NCI-H69 (cell line): ENCODE measurements at places on chromosomes 3 and 15.

DNA sequence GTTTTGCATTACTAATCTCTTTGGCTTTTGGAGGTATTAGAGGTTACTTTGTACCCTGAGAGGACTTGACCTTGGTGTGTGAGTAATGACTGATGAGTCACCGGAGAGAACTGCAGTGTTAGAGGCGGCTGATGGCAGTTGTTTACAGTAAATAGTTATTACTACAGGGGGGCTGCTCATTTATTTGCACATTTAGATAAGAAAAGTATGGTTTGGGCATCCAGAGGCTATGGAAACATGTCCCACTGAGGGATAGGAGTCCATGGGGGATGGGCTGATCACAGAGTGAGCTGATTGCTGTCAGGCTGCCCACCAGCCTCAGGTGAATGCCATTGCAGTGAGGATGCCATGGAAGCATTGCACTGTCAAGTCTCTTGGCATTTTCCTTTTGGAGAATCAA lies 17.3 kb upstream of the STAC start:
- DNase-seq = no peak

DNA sequence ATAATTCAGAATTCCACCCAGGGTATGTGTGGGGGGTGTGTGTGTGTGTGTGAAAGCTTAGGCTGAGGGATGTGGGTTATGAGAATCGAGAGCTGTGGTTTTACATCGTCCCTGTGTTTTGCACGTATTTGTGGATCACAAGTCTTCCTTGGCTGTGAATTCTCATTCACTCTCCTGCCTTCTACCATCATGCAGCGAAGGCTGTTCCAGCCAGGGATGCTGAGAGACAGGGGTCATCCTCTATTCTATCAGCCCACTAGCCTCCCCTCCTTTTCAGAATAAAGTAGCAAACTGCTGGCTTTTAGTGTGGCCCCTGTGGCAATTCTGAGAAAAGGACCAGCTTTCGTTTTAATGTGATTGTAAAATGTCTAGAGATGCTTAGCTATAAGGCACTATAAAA lies 460.6 kb upstream of the NR2F2 start:
- no peak for DNase-seq

GRCh38 chr15:43270676-43271306 lies 4.1 kb upstream of the TGM5 start:
- no peak for DNase-seq

DNA sequence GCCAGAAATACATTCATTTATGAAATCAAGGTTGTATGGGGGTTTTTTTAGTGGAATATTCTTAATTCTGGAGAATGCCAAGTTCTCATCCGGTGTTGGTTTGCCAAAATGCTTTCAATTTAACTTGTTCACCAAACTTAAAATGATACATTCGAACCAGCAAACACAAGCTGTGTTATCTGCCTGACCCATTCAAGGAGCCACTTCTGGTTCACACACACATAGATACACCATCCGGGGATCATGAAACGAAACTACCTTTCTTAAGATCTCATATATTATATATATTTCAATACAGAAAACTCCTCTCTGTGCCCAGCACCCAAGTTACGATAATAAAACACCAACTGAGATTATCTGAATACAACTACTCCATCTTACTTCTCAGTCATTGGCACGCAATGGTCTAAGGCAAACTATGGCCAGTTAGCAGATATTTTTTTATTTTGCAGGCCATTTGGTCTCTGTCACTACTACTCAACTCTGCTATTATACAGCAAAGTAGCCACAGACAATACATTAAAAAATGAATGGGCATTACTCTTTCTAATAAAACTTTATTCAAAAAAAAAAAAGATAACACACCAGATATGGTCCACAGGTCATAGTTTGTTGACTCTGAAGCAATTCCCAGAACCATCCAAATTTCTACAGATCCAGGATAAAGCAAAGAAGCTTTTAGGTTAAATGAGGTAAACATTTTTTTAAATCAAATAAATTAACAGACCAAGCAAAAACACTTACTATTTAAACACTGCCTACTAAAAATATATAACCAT lies 89.6 kb downstream of the TBL1XR1 start:
- no peak for DNase-seq

DNA sequence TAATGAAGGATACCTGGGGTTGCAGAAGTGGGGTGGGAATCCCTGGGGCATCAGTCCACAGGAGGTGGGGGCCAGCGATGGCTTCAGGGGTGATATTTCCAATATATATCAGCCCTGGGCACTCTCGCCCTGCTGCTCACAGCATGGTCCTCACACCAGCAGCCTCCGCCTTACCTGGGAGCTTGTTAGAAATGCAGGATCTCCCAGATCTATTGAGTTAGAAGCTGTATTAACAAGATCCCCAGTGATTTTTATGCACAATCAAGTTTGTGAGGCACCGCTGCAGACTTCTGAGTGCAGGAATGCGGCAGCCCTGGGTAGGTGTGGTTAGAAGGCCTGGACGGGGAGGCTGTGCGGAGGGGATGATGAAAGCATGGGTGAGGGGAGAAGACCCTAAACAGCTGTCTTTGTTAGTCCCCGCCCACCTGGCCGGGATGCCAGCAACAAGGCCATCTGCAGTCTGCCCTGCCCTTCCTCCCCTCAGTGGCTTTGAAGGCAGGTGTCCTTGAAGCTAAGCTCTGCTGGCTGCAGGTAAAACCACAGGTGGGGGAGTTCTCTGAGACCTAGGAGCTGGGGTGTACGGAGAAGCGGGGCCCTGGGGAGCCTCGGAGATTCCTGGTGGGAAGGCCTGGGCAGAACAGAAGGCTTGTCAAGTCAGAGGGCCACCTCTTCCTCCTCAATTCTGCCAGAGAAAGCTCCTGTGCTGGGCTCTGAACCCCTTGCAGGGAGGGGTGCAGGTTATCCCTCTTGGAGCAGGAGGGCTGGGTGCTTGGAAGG lies 11.4 kb downstream of the FAM107A start:
- no peak for DNase-seq

DNA sequence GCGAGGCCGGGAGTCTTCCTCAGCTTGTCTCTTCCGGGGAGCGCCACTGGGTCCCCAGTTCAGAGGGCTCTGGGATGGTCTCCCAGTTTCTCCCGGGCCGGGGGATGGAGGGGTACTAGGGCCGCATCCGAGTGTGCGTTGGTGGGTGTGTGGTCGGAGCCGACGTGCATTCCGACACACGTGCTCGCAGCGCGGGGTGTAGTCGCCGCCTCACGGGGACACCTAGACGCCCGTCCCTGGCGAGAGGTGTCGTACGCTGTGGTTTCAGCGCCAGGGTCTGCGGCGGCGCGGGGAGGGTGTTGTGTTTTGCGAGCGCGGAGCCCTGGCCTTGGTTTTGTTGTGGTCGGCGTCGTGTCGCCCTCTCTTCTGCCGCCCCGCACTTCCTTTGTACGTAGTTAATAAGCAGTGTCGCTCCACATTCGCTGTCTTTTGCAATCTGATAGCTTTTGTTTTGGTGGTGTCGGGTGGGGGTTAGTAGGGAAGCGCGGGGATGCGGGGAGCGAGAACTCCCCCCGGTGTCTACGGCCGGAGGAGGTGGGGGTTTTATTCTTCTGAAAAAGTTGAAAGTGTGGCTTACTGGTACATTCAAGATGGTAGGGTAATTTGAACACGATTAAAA lies 2.2 kb downstream of the IGF1R start:
- DNase-seq = peak; percentile 63

GRCh38 chr3:152309031-152309430 lies 40.3 kb downstream of the MBNL1 start:
- DNase-seq = peak; percentile 9

DNA sequence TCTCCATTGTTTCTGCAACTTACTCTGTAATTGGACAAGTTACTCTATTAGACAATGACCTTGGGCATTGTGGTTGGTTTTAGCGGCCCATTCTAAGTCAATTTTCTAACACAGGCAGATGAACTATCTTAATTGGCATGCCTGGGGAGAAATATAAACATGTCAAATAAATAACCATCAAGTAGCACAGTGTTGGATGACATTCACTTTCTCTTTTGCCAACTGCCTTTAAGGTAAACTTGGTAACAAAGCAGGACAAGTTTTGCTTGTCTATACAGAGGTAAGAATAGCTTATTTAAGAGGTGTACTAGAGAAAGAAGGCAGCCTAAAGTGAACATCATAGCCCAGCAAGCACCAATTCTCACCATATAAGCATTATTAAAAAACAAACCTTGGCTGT lies 599.6 kb downstream of the GBE1 start:
- no peak for DNase-seq

GRCh38 chr15:71331173-71331572 lies 215.9 kb downstream of the THSD4 start:
- DNase-seq = no peak

GRCh38 chr3:15011174-15011573 lies 53.9 kb downstream of the MRPS25 start:
- DNase-seq = no peak

DNA sequence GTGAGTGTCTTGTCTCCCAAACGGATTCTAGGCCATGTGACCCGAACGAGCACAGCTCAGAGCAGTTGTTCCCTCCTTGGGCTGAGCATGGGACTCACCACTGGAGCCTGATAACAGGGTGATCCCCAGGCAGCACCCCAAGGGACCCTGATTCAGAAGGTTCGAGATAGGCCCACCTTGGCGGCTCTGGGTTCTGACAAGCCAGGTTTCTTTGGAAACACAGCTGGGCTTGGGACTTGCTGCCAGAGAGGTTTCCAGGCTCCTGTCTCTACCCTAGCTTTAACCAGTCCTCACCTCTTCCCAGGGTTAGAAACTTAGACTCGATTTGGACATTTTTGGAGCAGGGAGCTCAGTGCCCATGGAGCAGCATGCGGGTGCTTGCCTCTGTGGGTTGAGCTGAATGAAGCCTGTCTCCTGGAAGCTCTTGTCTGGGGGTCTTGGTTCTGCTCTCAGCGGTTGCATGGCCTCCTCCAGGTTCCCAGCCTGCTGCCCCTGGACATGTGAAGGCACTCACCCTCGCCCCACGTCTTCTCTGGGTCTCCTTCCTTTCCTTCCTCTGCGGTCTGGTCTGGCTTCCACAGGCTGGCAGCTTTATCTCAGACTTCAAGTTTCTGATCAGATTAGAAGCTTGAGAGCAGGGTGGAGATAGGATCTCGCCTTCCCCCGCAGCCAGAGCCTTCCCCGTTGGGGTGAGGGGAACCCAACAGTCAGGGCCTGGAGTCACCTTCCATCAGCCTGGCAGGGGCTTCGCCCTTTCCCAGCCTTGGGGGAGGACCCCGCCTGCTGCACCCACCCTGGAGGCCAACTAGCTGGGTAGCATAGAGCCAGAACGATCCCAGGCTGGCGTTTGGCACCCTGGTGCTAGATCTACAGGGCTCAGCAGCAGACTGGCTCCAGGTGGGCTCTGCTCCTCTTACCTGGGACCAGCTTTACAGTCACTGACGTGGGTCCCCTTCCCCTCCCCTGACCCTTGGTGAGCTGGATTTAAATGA lies 21.0 kb downstream of the PAQR5 start:
- no peak for DNase-seq

- no peak for DNase-seq
Observed at GRCh38 chr3:98780343-98780742, 17.2 kb downstream of the ST3GAL6 start.

DNA sequence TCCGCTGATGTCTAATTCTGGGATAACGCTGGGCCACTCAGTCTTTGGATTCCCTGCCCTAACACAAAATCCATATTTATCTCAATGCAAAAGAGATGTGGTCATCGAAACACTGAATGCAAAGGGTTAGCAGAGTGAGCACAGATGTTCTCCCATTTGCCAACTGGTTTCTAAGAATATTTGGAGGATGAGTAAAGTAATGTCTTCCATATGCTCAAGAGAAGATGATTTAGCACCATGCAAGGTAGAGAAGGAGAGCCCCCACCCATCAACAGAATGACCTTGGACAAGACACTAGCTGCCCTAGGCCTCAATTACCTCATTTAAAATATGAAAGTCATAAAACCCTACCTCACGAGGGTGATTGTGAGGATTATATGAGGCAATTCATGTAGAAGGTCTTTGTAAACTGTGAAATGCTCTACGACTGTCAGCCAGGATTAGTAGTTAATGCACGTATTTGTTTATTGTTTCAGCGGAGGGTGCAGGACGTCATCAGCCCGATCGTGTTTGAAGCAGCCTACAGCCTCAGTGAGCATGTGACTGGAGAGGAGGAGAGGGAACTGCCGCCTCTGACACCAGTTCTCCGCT lies 232.9 kb upstream of the CTDSPL start:
- DNase-seq = no peak

DNA sequence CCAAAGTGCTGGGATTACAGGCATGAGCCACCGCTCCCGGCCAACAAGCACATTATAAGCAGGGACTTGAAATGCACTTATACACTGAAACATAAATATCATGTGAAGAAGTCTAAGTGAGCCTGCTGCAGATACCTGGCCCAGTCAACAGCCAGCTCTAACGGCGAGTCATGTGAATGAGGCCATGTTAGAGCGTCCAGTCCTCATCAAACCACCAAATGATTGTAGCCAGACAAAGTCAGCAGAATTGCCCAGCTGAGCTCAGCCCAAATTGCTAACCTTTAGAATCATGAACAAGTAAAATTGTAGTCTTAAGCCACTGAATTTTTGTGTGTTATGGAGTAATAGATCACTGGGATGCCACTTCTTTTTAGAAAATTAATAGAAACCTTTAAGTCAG lies 37.8 kb upstream of the UACA start:
- no peak for DNase-seq

DNA sequence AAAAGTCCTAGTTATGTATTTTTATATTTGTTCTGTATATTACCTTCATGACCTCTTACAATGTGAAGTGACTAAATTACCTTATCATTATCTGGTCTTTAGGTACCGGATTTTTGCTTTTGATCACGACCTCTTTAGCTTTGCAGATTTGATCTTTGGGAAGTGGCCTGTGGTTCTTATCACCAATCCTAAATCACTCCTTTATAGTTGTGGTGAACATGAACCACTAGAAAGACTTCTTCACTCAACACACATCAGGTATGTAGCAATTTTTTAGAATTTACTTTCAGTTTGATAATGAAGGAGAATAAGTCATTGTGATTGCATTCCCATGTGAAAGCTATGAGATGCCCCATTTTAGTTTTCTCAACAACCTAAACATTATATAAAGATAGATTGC lies 18.3 kb downstream of the TMEM62 start:
- no peak for DNase-seq

DNA sequence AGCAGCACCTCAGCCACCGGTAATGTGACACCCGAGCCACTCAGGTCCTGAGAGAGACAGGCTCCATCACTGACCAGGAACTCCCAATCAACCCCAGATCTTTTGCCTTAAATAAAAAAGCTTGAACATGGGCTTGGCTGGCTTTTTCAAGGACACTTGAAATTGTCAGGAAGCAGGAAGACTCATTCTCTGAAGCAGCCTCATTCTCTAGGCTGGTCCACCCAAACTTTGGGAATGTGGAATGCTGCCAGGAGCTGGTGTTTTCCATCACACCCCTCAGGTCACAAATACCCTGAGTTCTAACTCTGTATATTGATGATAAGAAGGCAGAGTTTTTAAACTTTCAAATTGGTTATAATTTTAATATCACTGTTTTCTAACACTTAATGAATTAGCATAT lies 17.0 kb downstream of the CXCR6 start:
- no peak for DNase-seq

DNA sequence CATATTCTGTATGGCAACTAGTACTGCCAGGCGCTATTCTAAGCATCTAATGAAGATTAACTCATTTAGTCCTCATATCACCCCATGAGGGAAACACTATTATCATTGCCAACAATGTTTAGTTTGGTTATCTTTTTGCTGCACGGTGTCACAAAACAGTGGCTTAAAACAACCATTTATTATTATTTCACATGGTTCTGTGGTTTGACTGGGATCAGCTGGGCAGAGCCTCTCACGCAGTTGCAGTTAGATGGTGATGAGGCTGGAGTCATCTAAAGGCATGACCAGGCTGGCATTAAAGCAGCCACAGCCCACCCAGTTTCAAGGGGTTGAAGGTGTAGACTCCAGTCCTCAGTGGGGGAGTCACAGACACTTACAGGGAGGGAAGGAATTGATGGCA lies 32.8 kb upstream of the RASA2 start:
- no peak for DNase-seq
